Pancreas (tissue), 10 donors: ENCODE measurements at places on chromosomes 16 and 17. TPM values are rescaled to one million over a fixed set of nuclear protein-coding genes. Genes with fewer than 3 reads are reported as not detected.

Gene OR3A3
- total RNA-seq = not detected

Gene SPATA22
- total RNA-seq = not detected

Gene KRT33A
- total RNA-seq = not detected

Gene NLRC5
- total RNA-seq = 6.2 TPM

Gene PRDM7
- not detected for total RNA-seq

Gene WWOX
- total RNA-seq = 11.0 TPM

Gene NPIPB6
- 2.0 TPM for total RNA-seq

Gene OTOP3
- total RNA-seq = 0.35 TPM

Gene KIF22
- total RNA-seq = 17.4 TPM

Gene CA7
- total RNA-seq = not detected

Gene NSMCE1
- total RNA-seq = 33.2 TPM
